Stomach (tissue), 19 donors: ENCODE measurements at places on chromosomes 12 and 14.

GRCh38 chr12:55818140-55818728, 393 bp downstream of the ORMDL2 start:
- no peak for DNase-seq

DNA sequence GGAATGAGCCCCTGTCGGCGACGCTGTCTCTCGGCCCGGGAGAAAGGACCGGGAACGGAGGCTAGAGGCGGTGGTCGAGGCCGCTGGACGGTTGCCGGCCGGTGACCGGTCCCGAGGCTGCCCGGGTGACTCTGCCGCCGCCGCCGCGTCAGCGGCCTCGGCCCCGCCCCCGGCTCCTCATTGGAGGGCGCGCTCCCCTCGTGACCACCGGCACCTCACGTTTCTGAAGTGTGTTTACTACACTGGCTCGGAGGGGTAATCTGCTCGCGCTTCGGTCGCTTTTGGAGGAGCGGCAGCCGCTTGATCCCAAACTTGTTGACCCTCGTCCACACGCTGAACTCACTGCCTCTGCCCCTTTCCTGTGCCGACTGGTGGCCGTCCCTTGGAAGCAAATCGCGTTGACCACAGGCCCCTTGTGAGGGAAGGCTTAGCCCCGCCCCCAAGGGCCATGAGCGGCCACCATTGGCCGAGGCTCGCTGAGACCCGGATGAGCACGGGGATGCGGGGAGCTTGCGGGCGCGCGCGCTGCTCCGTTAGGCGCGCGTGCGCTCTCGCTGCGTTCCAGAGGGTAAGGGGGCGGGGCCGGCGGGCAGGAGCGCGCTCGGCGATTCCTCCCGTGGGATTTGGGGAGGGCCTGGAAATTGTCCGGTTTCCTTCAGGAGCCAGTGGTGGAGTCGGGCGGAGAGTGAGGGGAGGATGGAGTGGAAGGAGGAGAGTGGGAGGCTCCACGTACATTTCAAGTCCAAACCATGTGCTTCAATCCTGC, at the start of gene CRY1:
TSS of gene CRY1 (minus strand) at position 133 of the 766 bp plus-strand sequence. CDS start 588 bp downstream, outside the sequence.
- DNase-seq = peak; percentile 99

GRCh38 chr14:23566778-23567185, 809 bp downstream of the AP1G2 start:
- DNase-seq = peak; percentile 85

DNA sequence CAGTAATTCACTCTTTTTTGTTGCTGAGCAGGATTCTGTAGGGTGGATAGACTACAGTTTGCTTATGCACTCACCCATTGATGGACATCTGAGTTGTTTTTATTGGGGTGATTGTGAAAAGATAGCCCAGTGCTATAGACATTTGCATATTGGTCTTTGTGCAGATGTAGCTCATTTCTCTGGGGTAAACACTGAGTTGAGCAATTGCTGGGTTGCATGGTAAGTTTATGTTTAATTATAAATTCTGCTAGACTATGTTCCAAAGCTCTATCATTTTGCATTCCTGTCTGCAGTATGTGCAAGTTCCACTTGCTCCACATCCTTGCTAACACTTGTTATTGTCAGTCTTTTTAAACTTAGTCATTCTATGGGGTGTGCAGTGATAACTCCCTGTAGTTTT, 65.4 kb upstream of the RFLNA start:
- DNase-seq = no peak

GRCh38 chr14:95609398-95609990, 74.6 kb downstream of the GLRX5 start:
- DNase-seq = peak; percentile 51

DNA sequence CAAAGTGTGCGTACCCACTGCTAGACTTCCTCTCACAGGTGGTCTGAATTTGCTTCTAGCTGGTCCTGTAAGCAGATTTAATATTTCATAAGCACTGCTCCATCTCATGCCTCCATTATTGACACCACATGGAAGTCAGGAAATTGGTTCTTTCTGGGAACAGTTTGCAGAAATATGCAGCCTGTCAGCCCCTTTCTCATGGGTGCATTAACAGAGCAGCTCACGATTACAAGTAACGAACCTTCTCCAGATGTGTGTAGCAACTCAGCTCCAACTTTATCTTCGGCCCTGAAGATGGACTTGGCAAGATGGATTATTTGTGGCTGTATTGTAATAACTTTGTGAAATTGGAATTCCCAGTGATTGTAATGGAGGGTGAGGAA, 214.5 kb upstream of the DDHD1 start:
- DNase-seq = peak; percentile 60

GRCh38 chr12:58832-59231, 7.7 kb upstream of the IQSEC3 start:
- DNase-seq = no peak

GRCh38 chr12:113684908-113685782, 213.5 kb upstream of the LHX5 start:
- DNase-seq = no peak

DNA sequence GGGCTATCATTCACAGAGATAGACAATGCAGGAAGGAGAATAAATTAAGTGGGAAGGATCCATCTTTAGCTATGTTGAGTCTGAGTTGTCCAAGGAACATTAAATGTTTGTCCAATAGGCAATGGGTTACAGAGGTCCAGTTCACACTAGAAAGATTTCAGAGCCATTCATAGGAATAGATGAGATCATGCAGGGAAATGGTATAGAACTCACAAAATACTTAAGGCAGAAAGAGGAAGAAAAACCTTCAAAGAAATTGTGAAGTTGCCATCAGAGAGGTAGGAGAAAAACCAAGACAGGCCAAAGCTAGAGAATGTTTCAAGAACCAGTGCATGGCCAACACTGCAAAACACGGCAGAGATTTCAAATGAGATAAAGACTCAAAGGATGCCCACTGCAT, 94.1 kb downstream of the PHLDA1 start:
- no peak for DNase-seq

- DNase-seq = no peak
Observed at GRCh38 chr12:16361142-16361783, 13.8 kb downstream of the MGST1 start.

- no peak for DNase-seq
Observed at GRCh38 chr14:103217538-103217937, 94.3 kb downstream of the TNFAIP2 start.

DNA sequence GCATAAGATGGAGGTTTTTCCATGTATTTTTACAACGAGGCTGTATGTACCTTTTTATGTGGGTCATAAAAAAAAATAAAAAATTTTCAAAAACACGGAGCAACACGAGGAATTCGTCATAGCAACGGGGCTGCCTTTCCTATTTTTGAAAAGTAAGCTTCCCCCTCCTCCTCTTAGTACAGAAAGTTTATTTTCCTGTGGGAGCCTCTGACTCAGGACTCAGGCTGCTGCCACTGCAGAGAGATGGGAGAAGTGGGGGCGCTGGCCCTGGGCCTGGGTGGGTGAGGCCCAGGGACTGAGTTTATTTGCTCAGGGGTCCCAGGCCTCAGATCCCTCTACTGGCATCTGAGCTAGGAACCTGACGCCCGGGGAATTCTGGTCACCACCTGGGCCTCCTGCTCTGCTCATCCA, 10.2 kb upstream of the CMKLR1 start:
- DNase-seq = no peak

DNA sequence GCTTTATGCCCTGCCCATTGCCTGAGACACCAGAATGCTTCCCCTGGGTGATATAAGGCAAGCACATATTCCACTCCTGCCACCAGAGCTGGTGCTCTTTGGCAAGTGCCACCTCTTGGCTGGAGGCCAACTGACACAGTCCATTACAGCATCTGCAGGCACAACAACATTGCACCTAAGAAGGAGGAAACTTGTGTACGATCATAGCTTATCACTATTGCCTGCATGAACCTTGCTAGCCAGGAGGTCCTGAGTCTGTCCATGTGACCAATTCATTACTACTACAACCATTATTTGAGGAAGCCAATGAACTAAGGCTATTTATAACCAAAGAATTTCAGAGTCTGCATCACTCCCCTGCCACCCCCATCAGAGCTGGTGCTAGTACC, 119.8 kb upstream of the SCAF11 start:
- DNase-seq = peak; percentile 33

GRCh38 chr12:127899971-127900370, 367.0 kb upstream of the TMEM132C start:
- no peak for DNase-seq

DNA sequence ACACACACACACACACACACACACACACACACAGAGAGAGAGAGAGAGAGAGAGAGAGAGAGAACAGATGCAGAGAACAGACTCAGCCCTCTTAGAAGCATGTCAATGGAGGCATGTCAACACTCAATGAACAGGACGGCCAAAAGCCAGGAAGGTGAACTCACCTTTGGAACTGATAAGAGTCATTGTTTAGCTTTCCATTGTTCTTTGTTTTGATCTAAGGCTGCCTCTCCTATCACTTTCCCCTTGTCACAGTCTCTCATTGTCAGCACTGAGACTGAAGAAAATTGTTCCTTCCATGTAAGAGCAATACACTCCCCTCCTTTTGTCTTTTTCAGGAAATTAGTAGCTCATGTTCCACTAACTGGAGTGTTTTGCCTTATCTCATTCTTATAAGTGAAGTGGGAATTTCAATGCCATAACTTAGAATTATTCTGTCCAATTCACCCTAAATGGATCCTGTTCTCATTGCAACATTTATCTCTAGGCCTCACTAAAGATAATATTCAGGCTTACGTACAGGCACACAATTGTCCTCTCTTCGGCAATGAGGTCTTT, 218.0 kb downstream of the DUSP6 start:
- DNase-seq = peak; percentile 24

DNA sequence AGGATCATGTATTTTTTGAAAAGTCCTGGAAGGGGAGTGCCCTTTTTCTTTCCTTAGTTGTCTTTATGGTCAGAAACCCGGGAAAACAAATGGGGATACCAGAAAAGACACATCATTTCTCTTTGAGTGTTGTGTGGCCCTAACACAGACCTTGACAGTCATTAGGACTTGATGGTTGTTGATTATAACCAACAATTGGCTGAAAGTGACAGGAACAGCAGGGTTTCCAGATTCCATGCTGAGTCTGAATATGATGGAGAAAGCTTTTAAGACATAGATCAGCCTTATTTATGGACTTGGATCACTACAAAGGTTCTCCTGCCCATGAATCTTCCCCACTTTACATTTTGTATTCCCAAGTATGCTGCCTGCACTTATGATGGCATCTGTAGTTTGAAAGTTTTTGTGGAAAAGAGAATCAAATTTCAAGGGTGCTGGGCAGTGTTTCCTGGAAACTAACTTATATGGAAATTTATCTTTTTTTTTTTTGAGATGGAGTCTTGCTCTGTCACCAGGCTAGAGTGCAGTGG, 30.4 kb downstream of the POLR3B start:
- DNase-seq = no peak

GRCh38 chr14:79947440-79948054, 263.8 kb downstream of the DIO2 start:
- no peak for DNase-seq

GRCh38 chr14:68191567-68192321, 372.2 kb downstream of the RAD51B start:
- DNase-seq = peak; percentile 84

- no peak for DNase-seq
Observed at GRCh38 chr12:93664573-93665138, 12.5 kb upstream of the CRADD start.

DNA sequence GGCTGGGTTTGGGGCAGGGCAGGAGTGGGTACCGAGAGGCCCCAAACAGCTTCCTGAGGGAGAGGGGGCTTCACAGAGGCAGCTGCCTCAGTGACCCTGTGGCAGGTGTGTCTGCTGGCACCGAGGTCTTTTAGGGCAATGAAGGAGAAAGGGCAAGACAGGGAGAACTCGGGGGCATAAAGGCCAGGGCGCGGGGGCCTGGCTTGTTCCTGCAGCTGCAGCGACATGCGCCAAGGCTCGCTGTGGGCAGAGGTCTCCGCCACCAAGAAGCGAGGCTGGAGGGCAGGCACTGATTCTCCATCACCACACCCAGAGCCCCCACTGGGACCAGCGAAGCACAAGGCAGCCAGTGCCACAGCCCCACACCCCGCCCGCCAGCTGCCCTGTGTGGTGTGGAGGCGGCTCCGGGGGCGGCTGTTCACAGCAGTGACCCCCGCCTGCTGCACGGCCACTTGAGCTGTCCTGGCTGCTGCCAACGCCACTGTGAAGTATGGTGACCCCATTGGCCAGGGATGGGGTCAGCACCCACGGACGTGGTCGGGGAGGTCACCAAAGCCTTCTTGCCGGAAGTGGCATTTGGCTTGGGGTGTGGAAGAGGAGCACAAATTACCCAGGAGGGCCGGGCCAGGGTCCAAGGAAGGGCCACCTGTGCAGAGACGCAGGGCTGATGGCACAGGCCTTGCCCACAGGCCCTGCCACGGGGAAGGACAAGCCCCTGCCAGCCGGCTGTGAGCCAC, 16.4 kb downstream of the BAG5 start:
- peak; percentile 21 for DNase-seq

- DNase-seq = no peak
Observed at GRCh38 chr14:50822501-50823042, 8.4 kb downstream of the NIN start.

GRCh38 chr12:109743076-109743910, 29.7 kb downstream of the FAM222A start:
- DNase-seq = no peak
